Liver (tissue), 10 donors: ENCODE measurements at places on chromosomes 1 and 21.

DNA sequence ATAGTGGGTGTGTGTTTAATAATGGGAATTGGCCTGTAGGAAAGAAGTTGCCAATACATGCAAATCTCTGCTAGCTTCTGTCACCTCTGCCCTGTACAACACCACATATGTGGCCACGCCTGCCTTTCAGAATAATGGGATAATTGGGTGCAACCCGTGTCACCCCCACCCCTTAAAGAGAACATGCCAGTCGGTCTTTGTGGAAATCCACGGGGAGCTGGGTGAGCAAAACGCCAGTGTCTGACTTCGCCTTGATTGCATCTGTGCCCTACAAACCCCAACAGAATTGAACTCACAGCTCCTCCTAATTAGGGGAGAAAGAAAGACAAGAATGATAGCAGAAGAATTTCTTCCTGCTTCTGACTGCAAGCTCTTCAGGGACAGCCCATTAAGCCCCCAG, 6.4 kb upstream of the PLXNA2 start:
- DNase-seq, result no peak

DNA sequence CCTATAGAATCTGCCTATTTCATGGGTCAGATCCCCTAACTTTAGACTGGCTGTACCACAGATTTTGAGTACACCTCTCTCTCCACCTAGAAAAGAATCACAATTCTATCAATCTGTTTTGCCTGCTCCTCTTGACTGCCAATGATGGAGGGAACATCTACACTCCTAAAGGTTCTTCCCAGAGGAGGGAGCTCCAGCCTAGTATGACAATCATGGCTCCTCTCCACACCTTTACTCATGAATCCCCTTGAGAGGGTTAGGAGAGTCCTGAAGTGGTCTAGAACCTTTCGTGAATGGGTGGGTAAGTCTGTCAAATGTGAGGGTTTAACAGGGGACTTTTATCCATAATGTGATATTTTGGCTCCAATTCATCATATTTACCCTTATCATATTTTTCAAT, 48.0 kb downstream of the DNAI4 start:
- DNase-seq, result no peak

DNA sequence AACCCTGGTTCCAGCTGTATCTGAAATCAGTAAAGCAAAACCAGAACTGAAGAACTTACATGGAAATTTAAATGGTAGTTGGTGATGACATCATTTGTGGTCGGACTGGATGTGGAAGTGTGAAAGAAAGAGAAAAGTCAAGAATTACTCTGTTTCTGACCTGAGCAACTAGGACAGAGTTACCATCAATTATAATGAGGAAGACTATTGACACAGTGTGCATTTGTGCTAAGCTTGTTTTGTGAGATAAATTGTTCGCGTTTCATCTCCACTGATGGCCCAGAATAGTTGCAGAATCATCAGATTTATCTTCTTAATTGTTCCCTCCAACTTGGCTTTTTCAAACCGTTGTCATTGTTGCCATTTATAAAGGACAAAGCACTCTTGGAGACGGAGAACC, 410.6 kb upstream of the DEPDC1 start:
- no peak for DNase-seq

- no peak for DNase-seq
Observed at GRCh38 chr1:176994931-176995596, 169.4 kb downstream of the ASTN1 start.

DNA sequence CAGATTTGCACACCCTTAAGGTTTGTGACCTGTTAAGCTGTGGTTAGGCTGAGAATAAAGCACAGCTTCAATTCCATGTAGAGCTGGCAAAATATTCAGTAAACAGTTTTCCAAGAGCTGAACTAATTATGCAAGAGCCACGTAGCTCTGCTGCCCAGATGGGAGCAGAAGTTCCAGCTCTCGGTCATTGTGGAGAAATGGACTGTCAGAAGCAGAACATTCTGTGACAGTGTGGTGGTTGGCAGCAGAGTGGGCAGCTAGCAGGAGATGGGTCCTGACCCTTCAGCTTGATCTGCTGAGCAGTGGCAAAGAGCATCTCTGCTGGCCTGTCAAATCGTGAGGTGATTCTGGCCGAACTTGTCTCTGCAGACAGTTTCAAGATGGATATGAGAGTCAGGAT, 23.2 kb downstream of the RHOU start:
- no peak for DNase-seq

- DNase-seq, result no peak
Observed at GRCh38 chr1:194684636-194685035, 1498.2 kb upstream of the B3GALT2 start.

- no peak for DNase-seq
Observed at GRCh38 chr1:200198236-200198635, 170.7 kb downstream of the NR5A2 start.

GRCh38 chr1:26723013-26723991, 27.5 kb downstream of the ARID1A start:
- DNase-seq, result peak; percentile 83

GRCh38 chr1:119573886-119574285, 66.9 kb downstream of the HSD3B1 start:
- no peak for DNase-seq

GRCh38 chr1:187009320-187009719, 180.6 kb downstream of the PLA2G4A start:
- no peak for DNase-seq

DNA sequence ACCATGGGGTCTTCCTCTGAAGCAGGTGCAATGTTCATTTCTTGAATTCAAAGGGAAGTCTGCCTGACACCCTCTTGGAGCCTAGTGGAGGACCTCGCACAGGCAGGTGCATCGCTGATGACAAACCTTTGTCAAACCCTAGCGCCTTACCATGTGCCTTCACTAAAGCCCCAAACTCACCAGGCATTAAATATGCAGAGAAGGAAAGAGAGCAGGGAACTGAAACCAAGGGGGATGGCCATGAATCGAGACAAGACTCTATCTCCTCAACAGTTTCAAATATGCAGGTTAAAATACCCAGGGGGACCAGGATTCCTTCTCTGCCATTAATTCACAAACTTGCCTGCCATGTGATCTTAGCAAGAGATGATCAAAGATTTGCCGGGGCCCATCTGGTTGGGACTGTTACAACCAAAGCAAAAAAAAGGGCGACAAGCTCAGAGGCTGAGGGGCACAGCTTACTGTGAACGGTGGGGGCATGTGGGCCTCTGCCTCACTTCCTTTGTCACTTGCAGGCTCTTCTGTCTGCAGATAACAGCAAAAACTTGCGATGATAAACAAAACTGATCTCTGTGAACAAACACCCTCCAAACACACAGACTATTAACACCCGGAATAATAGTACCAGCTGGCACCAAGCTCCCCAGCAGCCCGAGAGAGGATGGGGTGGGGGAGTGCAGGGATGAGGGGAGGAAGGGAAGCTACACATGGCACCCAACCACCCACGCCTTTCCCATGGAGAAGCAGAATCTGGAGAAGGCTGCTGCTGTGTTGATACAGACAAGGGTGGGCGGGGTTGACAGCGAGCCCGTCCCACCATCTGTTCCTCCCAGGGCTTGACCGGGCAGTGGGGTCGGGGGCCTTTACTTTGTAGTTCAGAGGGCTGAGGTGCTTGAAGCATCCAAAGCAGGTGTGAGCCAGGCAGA, 33.9 kb downstream of the TMEM63A start:
- DNase-seq, result no peak

- DNase-seq, result no peak
Observed at GRCh38 chr1:54995013-54995760, 3.5 kb upstream of the BSND start.

DNA sequence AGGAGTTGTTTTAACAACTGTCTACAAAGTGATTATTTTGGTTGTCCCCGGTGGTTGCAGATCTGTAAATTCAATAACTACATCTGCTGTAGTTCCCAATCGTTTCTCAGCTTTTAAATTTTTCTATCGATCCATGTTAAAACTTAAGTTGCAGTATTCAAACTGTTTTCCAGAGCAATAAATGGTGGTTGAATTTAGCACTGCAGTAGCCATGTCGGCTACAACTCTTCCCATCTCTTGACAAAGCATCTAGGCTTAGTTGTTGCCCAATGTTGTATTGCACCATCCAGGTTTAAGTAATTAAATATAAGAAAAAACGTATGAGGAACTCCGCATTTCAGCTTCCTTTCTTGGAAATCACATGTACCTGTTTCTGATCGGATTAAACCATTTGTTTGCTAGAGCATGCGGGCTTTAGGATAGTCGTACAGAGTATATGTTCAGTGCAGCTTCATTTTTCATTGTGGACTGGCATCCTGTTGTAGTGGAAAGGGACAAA, 996 bp downstream of the CNIH4 start:
- DNase-seq, result no peak

DNA sequence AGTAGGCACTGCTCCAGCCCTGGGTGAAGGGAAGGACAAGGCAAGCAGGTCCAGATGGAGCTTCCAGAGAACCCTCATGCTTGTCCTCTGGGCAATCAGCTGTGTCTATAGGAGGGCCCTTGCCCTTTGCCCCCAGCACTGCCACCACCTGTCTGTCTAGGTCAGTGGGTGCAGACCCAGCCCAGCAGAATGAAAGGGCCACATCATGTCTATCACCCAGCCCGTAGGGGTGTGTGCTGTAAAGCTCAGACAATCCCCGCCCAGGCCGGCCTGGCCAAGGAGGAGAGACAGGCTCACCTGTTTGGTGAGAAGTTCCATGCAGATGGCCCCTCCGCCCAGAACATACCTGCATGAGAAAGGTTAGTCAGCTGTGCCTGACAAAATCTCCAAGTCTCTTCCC, 7.0 kb downstream of the UBE2Q1 start:
- no peak for DNase-seq

GRCh38 chr1:30758785-30759380, 1.3 kb upstream of the LAPTM5 start:
- no peak for DNase-seq

- DNase-seq, result peak; percentile 46
Observed at GRCh38 chr1:204746838-204747442, 61.4 kb upstream of the LRRN2 start.

GRCh38 chr1:93167006-93167405, 13.2 kb downstream of the TMED5 start:
- no peak for DNase-seq

DNA sequence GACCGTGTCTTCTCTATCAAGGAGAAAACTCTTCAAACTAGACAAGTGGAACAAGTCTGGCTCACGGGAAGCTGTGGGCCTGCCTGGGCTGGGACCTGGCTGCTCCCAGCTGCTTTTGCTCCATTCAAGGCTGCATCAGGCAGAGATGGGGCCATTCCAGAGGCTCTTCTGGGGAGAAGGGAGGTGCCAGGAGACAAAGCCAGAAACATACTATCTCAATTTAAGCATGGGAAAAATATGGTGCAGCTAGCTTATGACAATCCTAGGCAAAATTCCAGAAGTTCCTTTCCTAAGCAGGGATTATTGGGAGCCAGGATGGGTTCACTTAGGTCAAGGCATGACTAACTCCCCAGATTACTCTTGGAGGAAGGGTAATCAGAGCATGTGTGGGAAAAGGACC, 90.8 kb upstream of the SLC2A1 start:
- DNase-seq, result no peak

DNA sequence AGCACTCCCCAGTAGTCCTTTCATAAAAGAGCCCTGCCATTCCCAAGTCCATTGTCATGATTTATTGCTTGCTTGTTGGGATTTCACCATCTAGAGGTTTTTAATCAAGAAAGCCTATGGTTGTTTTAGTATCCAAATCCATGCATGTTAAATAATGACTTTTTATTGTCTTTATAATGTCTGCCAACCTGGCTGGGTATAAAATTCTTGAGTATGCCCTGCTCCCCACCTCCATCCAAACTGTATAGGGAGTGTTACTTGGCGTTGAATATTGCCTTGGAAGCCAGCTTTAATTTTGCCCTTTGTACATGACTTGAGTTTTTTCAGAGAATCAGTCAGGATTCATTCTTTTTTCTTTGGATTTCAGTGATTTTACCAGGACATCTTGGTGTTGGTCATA, 44.2 kb downstream of the DISC1 start:
- DNase-seq, result no peak

DNA sequence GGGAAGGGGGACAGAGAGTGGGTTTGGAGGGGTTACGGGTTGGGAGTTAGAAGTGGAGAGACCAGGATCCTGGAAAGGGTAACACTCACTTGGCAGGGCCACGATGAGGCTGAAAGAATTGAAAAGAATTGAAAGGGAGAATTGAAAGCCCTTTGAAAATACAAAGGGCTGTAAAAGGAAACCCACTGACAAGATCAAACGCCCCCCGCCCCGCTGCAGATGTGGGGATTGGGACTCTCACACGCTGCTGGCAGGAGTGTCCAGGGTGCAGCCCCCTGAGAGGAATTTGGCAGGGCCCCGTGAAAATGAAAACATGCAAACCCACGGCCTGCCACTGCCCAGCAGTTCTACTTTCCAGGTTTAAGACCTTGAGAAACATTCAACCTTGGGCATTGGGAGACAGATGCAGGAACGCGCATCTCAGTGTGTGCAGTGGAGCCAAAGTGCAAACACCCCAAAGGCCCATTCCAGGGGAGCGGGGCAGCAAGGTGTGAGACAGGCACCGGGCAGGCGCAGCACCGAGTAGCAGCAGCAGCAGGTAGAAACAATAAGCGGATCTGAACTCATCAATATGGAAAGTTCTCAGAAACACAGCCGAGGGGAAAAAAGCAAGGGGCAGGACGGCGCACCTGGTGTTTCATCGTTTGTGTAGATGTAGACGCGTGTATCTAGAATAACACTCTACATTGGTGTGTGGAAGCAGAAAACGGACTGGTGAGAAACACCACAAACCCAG, 8.3 kb upstream of the TNFRSF1B start:
- DNase-seq, result no peak

DNA sequence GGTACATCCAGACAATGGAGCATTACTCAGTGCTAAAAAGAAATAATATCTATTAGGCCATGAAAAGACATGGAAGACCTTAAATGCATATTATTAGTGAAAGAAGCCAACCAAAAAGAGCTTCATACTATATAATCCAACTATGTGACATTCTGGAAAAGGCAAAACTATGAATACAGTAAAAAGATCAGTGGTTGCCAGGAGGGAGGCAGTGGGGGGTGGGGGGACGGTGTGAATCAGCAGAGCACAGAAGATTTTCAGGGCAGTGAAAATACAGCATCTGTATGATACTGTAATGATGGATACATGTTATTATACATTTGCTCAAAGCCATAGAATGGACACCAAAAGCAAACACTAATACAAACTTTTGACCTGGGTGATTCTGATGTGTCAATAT, 339.4 kb upstream of the SNX7 start:
- DNase-seq, result no peak

GRCh38 chr1:21773585-21773984, 9.4 kb downstream of the USP48 start:
- DNase-seq, result no peak

DNA sequence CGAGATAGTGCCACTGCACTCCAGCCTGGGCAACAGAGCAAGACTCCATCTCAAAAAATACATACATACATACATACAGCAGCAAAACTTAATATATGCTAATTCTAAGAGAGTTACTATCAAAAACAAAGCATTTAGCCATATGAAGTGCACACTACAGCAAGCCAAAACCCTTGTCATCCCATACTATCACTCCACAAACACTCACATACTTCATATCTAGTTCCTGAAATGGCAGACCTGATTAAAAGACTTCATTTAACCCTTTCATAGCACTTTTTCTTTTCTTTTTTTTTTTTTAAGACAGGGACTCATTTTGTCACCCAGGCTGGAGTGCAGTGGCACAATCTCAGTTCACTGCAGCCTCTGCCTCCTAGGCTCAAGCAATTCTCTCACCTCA, 65.6 kb downstream of the COP1 start:
- no peak for DNase-seq

GRCh38 chr1:57532299-57532698, 108.4 kb upstream of the DAB1 start:
- DNase-seq, result no peak

GRCh38 chr1:40758578-40759343, 24.8 kb upstream of the KCNQ4 start:
- no peak for DNase-seq
